Activated T-helper 2 cell treated with anti-CD3 and anti-CD28 coated beads, Interferon-gamma antibody, Interleukin-2, Interleukin-4, amounts not matched to agents 10 μg/mL and 5 μg/mL and 100 μg/mL, durations not matched to agents 14 hours and 24 hours and 36 hours (primary cell): ENCODE measurements at places on chromosomes 7 and 10. TPM values are rescaled to one million over a fixed set of nuclear protein-coding genes. Genes with fewer than 3 reads are reported as not detected.

The LBX1 gene
- not detected in 2 replicates for total RNA-seq

The WIPF3 gene
- total RNA-seq, result not detected in 2 replicates

The DUSP5 gene
- 84.3 and 86.2 TPM in 2 replicates for total RNA-seq

The MBLAC1 gene
- 2.8 and 2.9 TPM in 2 replicates for total RNA-seq

The CHAT gene
- 2.2 and 2.5 TPM in 2 replicates for total RNA-seq

The LRRN3 gene
- total RNA-seq, result 28.0 and 29.4 TPM in 2 replicates

The FAM237B gene
- not detected in 2 replicates for total RNA-seq

The ASZ1 gene
- not detected in 2 replicates for total RNA-seq
